ENCODE measurements at places on chromosomes 1 and 21. TPM values are rescaled to one million over a fixed set of nuclear protein-coding genes. Genes with fewer than 3 reads are reported as not detected.

The FMN2 gene
- not detected for total RNA-seq

The CD1B gene
- total RNA-seq = not detected

The ADCY10 gene
- total RNA-seq = 0.30 TPM

The LCE3D gene
- total RNA-seq = not detected

The GBP4 gene
- total RNA-seq = 0.05 TPM

DNA sequence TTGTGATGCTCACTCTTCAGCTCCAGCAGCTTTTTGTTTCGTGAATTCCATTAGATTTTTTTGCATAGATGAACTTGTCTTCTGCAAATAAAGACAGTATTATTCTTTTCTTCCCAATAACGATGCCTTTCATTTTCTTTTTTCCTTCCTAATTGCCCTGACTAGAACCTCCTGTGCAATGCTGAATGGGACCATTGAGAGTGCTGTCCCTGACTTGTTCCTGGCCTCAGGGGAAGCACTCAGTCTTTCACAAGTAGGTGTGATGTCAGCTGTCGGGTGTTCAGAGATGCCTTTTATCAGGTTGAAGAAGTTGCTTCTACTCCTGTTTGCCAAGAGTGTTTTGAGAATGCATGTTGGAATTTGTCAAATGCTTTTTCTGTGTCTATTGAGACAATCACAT lies 64.3 kb upstream of the ADARB1 start:
- no peak overlapping the region for H3K4me3 ChIP-seq
- no peaks in the 10 kb centered on the region for H3K27me3 ChIP-seq
- no peak overlapping the region for H3K27ac ChIP-seq
- DNase-seq = no peak

- H3K36me3 ChIP-seq = no peaks in the 10 kb centered on the region
- DNase-seq = no peak
- no peaks in the 10 kb centered on the region for H3K4me1 ChIP-seq
Measured at GRCh38 chr1:56199061-56199460, 380.3 kb downstream of the PLPP3 start.

DNA sequence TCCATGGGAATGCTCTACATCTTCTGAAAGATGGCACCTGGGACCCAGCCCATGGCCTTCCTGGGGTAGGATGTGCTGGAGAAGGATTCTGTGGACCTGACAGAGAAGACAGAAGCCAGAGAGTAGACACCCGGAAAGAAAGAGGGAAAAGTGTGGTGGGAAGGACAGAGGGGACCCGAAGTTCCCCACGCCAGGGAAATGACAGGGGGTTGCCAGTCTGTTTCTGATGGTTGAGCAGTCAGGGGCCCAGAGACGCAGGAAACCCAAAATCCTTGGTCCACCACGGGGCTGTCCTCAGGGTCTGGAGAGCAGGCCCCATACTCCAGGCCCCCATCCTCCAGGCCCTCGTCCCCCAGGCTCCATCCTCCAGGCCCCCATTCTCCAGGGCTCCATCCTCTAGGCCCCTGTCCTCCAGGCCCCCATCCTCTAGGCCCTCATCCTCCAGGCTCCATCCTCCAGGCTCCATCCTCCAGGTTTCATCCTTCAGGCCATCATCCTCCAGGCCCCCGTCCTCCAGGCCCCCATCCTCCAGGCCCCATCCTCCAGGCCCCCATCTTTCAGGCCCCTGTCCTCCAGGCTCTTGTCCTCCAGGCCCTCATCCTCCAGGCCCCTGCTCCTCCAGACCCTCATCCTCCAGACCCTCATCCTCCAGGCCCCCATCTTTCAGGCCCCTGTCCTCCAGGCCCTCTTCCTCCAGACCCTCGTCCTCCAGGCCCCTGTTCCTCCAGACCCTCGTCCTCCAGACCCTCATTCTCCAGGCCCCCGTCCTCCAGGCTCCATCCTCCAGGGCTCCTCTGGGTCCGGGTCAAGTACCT lies 1.0 kb upstream of the TFF2 start:
- DNase-seq = no peak
- no peaks in the 10 kb centered on the region for H3K4me1 ChIP-seq
- H3K27me3 ChIP-seq = no peaks in the 10 kb centered on the region

DNA sequence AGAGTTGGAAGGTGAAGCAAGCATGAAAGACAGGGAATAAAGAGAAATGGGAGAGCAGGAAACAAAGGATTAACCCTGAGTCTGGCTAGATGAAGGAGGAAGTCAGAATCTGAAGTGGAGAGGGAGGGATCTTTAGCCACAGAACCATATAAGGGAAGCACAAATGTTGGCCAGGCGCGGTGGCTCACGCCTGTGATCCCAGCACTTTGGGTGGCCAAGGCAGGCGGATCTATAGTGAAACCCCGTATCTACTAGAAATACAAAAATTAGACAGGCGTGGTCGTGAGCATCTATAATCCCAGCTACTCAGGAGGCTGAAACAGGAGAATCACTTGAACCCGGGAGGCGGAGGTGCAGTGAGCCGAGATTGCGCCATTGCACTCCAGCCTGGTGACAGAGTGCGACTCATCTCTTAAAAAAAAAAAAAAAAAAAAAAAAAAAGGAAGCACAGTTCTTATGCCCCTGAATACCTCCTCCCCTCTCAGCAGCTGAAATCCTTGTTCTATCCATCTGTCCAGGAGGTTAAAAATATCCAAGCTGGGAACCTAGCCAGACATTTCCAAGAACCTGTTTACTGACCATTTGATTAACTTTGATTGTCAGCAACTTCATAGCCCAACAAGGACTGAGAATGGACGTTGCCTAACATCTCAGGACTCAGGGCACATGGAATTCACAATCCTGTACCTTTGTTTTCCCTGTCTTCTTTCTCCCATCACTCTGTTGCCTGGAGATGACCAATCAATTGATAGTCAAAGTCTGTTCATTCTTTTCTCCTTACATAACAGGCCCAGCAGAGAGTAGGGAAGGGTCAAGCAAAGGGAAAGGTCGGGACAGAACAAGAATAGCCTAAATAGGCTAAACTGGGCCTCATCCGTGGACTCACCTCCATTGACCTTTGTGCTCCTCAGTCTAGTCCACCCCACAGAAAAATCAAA lies 10.6 kb downstream of the TXNIP start:
- DNase-seq = peak; percentile 33
- H3K4me3 ChIP-seq = no peak overlapping the region
- no peaks in the 10 kb centered on the region for H3K27me3 ChIP-seq
- peaks cover 37% of the 10 kb centered on the region for H3K4me1 ChIP-seq

DNA sequence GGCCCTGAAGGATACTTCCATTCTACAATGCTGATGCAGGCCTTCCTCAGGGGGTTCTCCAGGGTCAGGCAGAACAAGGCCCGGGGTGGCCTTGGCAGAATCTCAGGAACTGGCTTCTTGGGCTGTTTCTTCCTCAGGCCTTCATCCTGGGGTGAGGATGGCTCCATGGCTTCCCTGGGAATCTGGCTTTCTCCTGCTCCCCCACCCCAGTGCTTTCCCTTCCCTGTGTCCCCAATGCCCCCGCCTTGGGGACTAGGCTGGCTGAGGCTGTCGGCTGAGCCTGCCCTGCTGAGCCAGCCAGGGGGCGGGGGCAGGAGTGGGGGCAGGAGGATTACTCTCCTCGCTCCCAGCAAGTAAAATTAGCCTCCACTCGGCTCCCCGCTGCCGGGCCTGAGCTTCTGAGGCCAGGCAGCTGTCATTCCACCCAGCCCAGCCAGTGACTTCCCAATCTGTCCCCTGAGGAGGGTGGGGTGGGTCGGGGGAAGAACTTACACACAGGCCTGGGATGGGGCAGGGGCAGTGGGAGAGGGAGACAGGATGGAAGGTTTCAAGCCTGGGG lies at the start of gene CACNA1S:
Gene CACNA1S, minus strand, starts transcription at position 254 of the 559 bp plus-strand sequence. Its CDS starts 87 bp downstream, at position 167.
- H3K27ac ChIP-seq = no peak within 1 kb of the TSS
- H3K4me1 ChIP-seq = peaks cover 17% of the 10 kb centered on the region
- no peak within 1 kb of the TSS for H3K4me3 ChIP-seq
- no peaks in the 10 kb centered on the region for H3K36me3 ChIP-seq
- no peak for DNase-seq
- no peaks in the 10 kb centered on the region for H3K27me3 ChIP-seq

- peaks cover 3% of the 10 kb centered on the region for H3K27me3 ChIP-seq
- no peak overlapping the region for H3K27ac ChIP-seq
- DNase-seq = peak; percentile 28
- peaks cover 4% of the 10 kb centered on the region for H3K4me1 ChIP-seq
Measured at GRCh38 chr1:156860113-156860627, 495 bp upstream of the NTRK1 start.

DNA sequence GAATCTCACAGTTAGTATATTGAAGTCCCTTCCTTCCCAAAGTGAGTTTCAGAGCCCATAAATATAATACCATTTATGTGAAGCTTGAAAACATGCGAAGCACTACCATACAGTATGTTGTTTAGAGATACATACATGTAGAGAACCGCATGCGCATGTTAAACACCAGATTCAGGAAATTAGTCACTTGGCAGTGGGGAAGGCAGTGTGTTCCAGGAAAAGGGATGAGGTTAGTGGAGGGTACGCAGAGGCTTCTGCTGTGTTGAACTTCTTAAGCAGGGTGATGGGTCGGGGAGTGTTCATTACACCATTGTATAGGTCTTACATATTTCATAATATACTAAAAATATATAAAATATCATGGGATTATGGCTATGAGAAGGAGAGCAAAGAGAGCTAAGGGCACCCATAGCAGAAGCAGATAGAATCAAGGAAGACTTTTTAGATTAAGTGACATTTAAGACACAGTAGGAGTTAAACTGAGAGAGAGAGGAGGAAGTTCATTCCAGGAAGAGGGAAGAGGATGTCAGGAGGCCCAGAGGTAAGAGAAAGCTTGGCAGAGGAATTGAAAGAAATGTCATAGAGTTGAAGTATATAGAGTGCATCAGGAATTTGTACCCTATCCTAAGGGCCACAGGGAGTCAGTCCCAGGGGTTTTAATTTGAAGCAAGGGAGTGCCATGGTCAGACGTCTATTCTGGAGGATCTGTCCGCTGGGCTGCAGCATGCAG lies 43.5 kb upstream of the SARS1 start:
- H3K27me3 ChIP-seq = no peaks in the 10 kb centered on the region
- H3K4me3 ChIP-seq = no peak overlapping the region
- DNase-seq = no peak
- H3K27ac ChIP-seq = no peak overlapping the region

DNA sequence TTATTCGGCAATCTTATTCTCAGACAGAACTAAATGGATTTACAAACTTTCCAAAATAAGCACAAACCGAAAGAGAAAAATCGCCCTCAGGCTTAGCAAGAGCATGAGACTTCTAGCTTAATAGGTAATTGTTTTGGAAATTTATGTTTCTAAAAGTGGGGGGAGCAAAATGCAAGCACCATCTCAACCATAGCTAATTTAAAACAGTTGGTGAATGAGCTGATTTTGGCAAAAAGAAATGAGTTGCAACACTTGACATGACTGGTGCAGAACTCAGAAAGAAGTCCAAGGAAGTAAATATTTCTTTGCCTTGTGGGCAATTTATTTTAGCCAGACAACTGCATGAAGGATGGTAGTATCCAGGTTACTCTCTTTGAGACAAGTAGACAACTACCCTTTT lies 71.5 kb upstream of the PTGFR start:
- H3K36me3 ChIP-seq = no peaks in the 10 kb centered on the region
- no peak for DNase-seq
- H3K4me3 ChIP-seq = no peak overlapping the region
- no peaks in the 10 kb centered on the region for H3K27me3 ChIP-seq

DNA sequence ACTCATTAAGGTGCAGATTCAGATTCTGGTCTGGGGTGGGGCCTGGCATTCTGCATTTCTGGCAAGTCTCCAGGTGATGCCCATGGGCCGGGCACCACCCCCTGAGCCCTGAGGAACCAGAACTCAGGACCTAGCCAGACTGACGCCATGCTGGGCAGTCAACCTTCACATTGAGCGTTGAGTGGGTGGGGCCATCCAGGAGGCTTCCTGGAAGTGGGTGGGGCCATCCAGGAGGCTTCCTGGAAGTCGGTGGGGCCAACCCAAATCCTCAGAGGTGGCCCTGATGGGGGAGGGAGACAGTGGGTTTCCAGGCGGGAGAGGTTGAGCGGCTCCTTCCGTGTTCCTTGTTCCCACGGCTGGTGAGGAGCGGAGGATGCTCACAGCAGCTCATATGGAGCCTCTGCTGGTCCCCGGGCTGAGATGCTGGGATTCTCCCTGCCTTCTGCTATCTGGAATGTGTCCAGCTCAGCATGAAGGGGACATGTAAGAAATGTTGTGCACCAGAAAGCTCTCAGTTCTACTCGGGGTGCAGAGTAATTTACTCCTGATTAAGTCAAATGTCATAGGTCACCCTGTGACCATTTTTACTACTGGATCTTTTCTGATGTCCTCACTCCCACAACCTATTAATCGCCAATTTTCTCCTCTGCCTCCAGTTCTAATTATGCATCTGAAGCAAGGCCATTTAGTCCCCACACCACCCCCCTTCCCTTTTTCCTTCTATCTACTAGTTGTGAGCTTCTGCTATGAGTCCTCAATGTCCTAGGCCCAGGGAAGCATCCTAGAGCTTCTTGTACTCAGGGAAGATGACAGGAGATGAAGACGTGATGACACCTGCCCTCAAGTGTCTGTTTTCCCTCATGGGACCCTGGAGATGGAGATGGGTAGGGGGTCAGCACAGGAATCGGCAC lies 435.4 kb downstream of the PTPRU start:
- no peaks in the 10 kb centered on the region for H3K4me1 ChIP-seq
- DNase-seq = no peak
- peaks cover 16% of the 10 kb centered on the region for H3K27me3 ChIP-seq
- H3K4me3 ChIP-seq = no peak overlapping the region

DNA sequence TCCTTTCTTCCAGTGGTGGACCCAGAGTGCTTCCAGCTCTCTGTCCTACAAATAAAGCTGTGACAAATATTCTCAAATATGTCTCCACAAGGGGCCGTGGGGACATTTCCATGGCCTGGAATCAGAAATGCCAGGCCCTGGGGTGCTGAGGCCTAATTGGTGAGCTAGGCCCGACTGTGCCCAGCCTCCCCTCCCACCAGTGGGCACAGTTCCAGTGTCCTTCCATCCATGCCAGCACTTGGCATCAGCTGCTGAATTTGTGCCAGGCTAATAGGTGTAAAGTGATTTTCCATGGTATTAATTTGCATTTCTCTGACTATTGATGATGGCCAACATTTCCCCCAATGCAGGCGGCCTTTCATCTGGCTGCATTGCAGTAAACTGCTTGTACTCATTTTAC lies 48.5 kb upstream of the B3GALT5 start:
- DNase-seq = no peak
- no peaks in the 10 kb centered on the region for H3K4me1 ChIP-seq
- no peak overlapping the region for H3K27ac ChIP-seq
- H3K27me3 ChIP-seq = no peaks in the 10 kb centered on the region
- no peak overlapping the region for H3K4me3 ChIP-seq

- DNase-seq = no peak
- H3K4me3 ChIP-seq = no peak overlapping the region
- H3K27me3 ChIP-seq = no peaks in the 10 kb centered on the region
- H3K27ac ChIP-seq = no peak overlapping the region
- H3K4me1 ChIP-seq = no peaks in the 10 kb centered on the region
Measured at GRCh38 chr1:217063172-217063908, 340.1 kb upstream of the ESRRG start.

GRCh38 chr1:42838482-42839190 lies 7.8 kb upstream of the ZNF691 start:
- H3K27ac ChIP-seq = no peak overlapping the region
- H3K4me1 ChIP-seq = no peaks in the 10 kb centered on the region
- no peak overlapping the region for H3K4me3 ChIP-seq
- no peaks in the 10 kb centered on the region for H3K36me3 ChIP-seq
